Astrocyte of the spinal cord (primary cell): ENCODE measurements at places on chromosomes 2 and 18.

DNA sequence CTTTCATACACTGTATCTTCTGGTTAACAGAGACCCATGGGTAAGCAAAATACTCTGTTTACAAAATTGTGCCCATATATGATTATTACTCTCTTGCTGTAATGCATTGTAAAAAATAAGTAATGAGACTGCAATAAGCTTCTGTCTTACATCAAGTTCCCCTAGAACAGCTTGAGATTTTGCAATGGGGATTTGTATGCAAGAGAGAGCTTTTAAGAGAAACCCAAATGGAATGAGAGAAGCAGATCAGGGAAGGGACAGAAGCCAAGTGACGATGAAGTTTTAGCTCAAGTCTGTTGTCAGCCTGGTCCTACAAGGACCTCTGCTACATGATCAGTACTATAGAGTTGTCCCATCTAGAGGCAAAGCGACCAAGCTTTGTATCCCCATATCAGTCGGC, 218.1 kb upstream of the VWC2L start:
- no peak for DNase-seq

DNA sequence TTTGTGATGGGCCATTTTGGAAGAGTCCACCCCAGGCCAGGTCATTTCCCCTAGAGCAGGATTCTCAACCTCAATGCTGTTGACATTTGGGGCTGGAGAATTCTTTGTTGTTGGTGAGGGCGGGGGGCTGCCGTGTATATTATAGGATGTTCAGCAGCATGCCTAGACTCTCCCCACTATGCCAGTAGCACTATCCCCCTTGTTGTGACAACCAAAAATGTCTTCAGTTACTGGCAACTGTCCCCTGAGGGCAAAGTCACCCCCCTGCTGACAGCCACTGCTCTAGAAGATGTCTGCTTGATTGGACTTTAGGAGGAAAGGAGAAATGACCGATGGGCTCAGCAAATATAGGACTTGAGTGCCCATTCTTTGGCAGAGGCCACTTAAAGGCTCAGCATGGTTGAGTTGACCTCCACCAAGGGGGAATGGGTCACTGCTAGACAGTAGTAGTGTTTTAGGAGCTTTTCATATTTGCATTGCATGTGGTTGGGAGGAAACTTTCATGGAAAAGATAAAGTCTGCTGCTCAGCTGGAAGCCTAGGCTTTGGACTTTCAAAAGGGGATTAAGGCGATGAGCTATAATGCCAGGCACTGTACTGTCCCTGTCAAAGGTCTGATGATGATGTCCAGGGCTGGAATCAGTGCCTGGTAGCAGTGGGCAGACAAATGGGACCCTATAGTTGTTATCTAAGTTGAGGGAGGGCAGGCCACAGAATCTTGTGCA, 61.1 kb upstream of the MCFD2 start:
- no peak for DNase-seq

DNA sequence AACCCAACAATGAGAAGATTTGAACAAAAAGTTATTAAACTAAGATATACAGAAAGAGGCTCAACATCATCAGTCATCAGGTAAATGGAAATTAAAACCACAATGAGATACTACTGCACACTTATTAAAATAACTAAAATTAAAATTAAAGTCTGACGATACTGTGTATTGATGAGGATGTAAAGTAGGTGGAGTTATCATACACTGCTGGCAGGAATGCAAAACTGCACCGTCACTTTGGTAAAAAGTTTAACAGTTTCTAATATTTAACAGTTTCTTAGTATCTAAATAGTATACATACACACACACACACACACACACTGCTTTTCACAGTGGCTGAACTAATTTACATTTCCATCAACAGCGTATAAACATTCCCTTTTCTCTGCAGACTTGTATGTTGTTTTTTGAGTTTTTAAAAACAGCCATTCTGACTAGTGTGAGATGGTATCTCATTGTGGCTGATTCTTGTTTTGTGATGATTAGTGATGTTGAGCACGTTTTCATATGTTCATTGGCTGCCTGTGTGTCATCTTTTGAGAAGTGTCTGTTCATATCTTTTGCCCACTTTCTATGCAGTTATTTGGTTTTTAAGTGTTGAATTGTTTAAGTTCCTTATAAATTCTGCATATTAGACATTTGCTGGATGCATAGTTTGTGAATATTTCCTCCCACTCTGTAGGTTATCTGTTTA, 726.9 kb upstream of the CHAC2 start:
- no peak for DNase-seq

GRCh38 chr2:172072706-172073105, 12.6 kb upstream of the DLX1 start:
- DNase-seq: no peak
